ENCODE measurements at places on chromosomes 3 and 15.
A peak's percentile ranks its signal among the peaks of the same experiment; 100 is the strongest.

GRCh38 chr3:130974201-130974600 is 52.4 kb downstream of the ASTE1 start:
- no peak for DNase-seq

DNA sequence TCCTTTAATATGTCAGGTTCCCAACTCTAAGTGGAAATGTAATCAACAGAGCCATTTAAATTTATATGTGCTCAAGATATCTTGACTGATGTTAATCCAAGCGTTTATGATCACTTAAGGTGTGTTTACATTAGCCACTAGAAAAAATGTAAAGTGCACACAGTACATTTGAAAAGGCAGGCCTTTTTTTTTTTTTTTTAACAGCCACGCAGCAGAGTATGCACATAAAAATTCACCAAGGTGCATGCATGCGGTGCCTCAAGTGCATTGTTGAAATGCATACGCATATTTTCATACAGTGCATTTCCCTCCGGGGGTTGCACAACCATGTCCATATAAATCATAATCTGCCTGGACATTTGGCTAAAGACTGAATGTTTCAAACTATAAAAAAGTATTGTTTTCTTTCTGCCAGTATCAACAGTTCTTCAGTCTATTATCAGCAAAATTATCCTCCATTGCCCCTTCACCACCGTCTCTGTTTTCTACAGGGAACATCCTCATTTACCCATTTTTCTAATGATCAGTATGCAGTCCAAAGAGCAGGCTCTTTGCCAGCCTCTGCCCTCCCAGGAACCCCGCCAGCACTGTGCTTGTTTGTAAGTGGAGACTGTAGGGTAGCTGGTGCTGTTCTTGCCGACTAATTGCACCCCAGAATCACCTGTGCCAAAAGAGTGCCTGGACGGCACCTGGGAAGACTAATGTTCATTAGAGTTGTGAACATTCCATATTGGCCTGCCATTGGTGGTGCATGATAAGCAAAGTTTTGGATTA is 611.2 kb upstream of the CFAP20DC start:
- DNase-seq = no peak

DNA sequence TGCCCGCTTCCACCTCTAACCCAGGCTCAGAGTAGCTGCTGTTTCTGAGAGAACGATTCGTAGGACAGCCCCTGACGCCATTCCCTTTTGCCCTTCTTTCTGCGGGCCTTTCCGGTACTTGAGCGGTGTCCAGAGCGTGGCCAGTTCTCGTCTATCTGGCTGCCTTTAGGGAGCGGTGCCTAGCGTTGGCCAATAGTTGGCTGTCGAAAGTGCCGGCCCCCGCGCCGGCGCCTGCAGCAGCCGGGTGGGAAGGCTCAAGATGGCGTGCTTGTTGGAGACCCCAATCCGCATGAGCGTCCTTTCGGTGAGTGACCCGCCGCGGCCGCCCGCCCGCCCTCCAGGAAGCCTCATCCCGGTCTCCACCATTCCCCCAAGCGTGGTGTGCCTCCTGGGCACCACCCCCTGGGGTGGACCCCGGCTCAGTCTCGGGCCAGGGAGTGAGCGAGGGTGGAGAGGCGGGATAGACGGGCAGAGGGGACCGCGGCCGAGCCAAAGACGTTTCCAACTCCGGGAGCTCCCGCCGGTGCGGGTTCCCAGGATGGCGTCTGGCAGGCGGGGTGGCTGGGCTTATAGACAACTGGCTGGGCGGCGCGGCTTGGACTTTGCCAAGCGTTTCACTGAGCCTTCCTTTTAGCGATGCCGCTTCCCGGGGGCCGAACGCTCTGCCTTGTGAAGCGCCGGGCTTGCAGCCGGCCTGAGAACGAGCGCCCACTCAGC is at the start of gene ARMC8:
TSS of gene ARMC8 (plus strand) at position 6 of the 717 bp plus-strand sequence. CDS start at position 260, 254 bp downstream.
- DNase-seq = peak; percentile 55

DNA sequence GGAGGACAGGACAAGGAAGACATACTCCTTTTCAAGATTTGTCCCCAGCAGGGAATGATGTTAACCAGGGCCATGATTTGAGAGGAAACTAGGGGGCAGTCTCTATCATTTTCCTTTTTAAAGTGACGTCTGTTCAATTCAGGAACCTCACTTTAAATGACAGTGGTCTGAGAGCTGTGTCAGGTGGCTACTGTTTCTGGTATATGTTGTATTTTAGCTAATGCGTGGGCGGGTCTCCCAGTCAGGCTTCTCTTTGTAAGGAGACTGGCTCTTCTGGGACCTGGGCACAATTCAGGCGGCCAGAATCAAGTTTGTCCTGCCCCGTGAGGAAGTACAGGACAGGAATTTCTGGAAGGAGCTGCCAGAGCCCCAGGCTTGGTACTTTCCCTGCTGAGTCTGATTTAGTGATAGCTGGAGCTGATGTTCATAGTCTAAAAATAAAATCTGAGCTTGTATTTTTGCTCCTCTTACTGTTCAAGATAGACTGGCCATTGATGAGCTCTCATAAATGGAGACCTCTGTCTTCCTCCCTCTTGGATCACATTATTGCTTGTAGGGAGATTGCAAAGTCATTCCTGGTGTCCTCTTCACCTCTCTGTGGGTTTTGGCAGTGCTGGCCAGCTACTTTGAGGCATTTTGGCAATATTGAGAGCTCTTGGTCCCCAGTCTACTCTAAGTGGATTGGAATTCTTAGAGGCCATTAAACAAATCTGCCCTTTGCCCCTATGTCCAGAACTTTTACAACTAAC is 25.6 kb downstream of the SQOR start:
- DNase-seq = peak; percentile 17

DNA sequence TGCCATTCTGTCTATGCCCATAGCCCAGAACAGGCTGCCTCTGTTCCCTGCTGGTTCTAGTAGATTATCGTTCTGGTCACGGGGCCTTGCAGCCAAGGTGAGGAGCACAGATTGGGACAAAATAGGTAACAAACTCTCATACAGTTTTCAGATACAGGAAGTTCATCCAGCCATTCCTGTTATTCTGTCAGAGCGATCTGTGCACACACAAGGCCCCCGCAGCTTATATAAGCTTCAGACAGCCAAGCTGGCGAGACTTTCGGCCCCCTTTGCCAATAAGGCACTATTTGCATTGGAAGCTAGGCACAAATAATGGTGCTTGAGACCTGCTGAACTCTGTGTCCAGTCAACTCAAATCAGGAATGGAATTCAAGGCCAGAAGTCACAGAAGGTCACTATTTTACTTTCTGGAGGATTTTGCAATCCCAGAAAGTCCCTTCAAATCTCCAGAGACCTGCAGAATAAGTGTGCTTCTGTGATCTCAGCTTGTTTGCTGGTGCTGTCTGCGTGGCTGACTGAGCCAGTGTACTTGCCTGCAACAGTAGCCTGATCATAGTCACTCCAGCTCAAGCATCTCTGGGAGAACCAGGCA is 69.4 kb downstream of the BFSP2 start:
- DNase-seq = peak; percentile 24

DNA sequence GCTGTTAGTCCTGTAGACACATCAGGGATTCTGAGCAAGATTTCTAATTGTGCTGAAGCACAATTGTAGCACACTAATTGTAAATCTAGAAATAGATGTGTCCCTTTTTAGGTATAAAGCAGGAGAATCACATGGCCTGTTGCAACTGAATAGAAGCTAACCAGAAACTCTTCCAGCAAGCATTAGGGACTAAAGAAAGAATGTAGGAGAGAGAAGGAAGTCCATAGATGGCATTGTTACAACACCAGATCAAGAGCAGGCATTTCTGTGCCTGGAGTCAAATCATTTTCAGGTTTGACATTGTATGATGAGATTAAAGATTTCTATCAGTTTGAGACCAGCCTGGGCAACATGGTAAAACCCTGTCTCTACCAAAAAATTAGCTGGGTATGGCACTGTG is 27.4 kb downstream of the CALML4 start:
- no peak for DNase-seq

DNA sequence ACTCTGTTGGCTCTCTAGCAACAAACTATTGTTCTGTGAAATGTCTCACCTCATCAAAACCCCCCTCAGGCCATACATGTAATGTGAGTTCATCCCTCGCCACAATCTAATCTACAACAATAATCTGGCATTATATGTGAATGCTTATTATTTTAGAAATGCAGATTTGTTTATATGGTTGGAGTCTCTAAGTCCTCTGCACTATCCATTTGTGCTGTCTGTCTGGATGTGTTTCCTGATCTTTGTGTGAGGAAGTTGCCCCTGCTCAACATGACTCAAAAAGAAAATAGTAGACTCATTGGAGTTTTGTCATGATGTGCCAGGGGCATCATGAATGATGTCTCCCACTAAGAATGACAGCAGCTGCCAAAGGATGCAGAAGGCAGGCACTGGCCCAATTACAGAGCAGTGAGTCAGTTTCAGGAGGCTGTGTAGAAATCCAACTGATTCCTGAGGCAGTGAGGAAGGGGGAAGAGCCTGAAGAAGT is 161.6 kb upstream of the PDZRN3 start:
- DNase-seq = peak; percentile 98

GRCh38 chr3:10723991-10724390 is 92.0 kb upstream of the SLC6A11 start:
- DNase-seq = no peak

GRCh38 chr3:175916191-175916934 is 1057.2 kb downstream of the NAALADL2 start:
- DNase-seq = no peak

- no peak for DNase-seq
Measured at GRCh38 chr15:56944485-56944884, 26.0 kb downstream of the TCF12 start.

- no peak for DNase-seq
Measured at GRCh38 chr15:78915341-78916087, 29.3 kb downstream of the CTSH start.

- peak; percentile 83 for DNase-seq
Measured at GRCh38 chr3:184334470-184335158, 2.8 kb upstream of the FAM131A start.

- DNase-seq = peak; percentile 84
Measured at GRCh38 chr15:25391971-25392721, 46.7 kb downstream of the UBE3A start.

DNA sequence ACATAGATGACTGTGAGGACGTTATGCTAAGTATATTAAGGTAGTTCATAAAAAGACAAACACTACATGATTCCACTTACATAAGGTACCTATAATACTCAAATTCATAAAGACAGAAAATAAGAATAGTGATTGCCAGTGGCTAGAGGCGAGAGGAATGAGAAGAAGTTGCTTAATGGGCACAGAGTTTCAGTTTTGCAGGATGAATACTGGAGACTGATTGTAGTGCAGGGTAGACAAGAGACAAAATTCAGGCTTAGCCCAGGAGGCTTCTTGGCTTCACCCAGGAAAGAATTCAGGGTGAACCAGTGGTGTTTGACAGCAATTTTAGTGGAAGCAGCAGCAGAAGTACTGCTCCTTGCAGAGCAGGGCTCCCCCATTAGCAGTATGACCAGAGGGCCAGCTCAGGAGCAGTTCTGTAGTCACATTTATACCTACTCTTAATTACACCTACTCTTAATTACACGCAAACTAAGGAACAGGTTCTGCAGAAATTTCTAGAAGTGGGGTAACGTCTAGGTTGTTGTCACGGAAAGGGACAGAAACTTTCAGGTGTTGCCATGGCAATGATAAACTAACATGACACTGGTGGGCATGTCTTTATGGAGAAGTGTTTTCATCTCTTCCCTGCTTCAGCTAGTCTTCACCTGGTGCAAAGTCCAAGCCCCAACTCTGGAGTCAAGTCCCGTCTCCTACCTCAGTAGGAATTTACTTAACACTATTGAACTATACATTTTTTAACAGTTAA is 55.2 kb downstream of the TBL1XR1 start:
- DNase-seq = no peak

DNA sequence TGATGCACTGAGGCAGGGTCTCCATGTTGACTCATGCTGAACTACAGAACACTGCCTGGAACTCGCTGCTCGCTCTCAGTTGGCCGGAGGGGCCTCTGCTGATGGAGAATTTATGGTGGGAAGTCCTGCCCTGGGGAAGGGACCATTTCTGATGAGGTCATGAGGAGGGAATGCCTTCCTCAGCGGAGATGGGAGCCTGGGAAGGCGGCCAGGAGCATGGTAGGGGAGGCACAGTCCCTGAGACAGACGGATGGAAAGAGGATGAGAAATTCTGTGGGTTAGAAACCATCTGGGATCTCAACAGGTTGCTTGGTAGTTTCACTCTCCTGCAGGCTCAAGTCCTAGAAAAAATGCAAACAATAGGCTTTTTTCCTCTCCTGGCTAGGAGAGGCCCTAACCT is 56.8 kb upstream of the TPM1 start:
- peak; percentile 99 for DNase-seq

DNA sequence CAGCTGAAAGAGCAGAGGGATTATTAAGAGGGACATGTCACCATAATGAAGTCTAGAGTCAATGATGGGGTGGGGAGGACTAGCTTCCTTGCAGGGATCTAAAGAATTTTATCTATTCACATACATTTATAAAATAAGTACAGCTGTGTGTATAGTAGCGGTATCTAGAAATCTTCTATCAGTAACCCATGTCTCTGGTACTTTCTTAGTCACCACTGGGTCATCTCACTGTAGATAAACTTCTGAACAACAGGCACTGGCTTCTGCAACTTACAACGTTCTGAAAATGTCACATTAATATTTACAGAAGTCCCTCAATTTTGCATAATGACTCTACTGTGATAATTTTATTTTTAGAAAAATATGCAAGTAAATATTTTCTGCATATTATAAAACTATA is 401.7 kb downstream of the TBC1D5 start:
- DNase-seq = no peak

DNA sequence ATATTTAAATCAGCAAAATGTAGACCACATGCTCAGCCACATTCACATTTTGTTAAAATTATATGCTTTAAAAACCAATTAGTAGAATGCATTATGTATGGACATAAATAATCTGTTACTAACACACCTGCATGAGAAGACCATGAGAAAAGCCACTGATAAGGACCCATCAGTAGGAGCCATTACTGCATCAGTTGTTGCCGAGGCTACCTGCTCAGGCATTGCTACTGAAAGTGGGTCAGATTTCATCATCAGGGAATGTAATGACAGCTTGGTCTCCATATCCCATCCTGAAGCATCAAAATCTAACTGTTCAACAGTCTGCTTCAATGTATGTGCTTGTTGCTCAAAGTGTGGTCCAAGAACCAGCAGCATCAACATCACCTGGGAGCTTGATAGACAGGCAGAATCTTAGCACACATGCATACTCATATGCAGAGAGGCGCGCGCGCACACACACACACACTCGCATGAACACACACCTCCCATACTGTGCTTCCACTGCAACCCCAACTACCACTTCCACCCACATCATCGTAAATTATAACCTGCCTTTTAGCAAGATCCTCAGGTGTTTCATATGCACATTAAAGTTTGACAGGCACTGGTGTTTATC is 72.4 kb upstream of the FOXB1 start:
- DNase-seq = no peak

DNA sequence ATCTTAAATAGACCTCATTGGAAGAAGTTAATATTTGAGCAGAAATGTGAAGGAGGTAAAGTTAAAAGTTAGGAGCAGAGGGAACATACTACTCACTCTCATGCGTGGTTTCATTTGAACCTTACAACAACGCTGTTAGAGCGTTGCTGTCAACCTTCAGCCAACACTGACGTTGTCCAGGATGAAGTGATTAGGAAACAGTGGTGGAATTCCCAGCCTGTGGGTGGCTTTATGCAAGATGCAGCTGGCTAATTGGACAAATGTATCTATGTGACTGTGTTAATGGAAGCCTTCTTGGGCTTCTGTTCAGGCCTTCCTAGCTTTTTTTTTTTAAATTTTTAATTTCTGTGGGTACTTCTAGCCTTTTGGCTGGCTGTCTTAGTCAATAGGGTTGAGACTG is 40.5 kb downstream of the PTPRG start:
- no peak for DNase-seq

Data from EL (cell line).